Glutamatergic neuron (in vitro differentiated cells): ENCODE measurements at places on chromosomes 6 and 20. TPM values are rescaled to one million over a fixed set of nuclear protein-coding genes. Genes with fewer than 3 reads are reported as not detected.

Gene PROCR
- total RNA-seq, result 0.32 TPM

Gene MUC22
- not detected for total RNA-seq

Gene LY6G6D
- not detected for total RNA-seq

Gene SLC25A27
- total RNA-seq, result 13.6 TPM

Gene GSTA3
- not detected for total RNA-seq

Gene VSX1
- total RNA-seq, result not detected

Gene EMILIN3
- not detected for total RNA-seq

Gene ENPP4
- total RNA-seq, result 3.1 TPM

Gene UNC93A
- not detected for total RNA-seq

Gene DYNLT2
- total RNA-seq, result 1.7 TPM

Gene ARMH2
- 0.54 TPM for total RNA-seq

Gene JPH2
- total RNA-seq, result 0.07 TPM

Gene NRN1
- total RNA-seq, result 48.5 TPM

Gene RFX6
- total RNA-seq, result not detected
